ENCODE measurements at places on chromosomes 3 and 15.

- DNase-seq = no peak
Observed at GRCh38 chr15:90294601-90295269, 29.3 kb downstream of the NGRN start.

- no peak for DNase-seq
Observed at GRCh38 chr3:183493296-183494045, 62.0 kb downstream of the KLHL6 start.

GRCh38 chr3:17065315-17065714 lies 180.6 kb downstream of the PLCL2 start:
- DNase-seq = no peak

- no peak for DNase-seq
Observed at GRCh38 chr3:157285966-157286365, 126.0 kb upstream of the CCNL1 start.

DNA sequence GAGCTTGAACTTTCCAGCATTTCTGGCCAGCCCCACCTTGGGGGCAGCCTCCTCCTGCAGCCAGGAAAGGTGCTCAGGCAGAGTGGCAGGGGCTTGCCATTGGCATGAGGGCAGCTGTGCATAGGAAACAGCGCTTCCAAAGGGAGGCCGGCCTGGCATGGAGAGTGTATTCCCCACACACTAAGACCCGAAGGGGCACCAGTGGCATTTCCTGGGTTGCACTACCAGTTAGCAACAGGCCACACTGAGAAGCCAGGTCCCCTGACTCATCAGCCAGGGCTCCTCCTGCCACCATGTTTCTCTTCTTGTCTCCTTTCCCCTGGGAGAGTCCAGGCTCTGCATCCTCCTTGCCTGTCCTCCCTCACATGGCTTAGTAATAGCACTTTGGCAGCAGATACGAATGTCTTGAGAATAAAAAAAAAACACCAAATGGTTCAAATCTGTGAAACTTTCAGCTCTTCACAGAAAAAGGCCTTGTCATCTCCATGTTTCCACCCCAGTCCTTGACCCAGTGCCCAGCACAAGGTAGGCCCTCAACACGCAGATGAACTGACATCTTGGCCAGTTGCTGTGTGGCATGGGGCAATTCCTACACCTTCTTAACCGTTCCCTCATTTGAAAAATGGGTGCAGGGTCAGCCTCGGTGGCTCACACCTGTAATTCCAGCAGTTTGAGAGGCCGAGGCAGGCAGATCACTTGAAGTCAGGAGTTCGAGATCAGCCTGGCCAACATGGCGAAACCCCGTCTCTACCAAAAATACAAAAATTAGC lies 180.4 kb downstream of the SMAD6 start:
- DNase-seq = no peak

DNA sequence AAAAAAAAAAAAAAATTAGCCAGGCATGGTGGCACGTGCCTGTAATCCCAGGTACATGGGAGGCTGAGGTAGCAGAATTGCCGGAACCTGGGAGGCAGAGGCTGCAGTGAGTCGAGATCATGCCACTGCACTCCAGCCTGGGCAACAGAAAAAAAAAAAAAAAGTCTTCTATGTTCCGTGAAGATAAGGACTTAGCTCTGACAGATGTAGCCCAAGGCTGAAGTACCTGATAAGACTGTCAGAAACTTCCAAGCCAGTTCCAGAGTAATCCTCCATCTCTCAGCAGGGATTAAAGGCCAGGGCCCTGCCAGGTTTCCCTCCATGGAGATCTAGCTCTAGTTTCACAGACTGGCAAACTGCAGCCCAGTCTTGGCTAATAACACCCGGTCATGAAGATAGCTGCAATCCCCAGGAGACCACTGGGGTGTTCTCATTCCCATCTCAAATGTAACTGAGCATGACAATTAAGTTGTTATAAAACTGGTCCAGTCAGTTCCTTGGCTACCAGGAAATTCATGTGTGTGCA lies 8.5 kb downstream of the CDCP1 start:
- no peak for DNase-seq

GRCh38 chr3:98048586-98048985 lies 13.5 kb upstream of the GABRR3 start:
- DNase-seq = no peak

Measured in stimulated activated CD8-positive, alpha-beta memory T cell treated with anti-CD3 and anti-CD28 coated beads, Interleukin-12 subunit alpha, Interleukin-12 subunit beta, amount 100 ng/mL, for 1 hour (primary cell).